ENCODE measurements at places on chromosomes 6 and 20.

GRCh38 chr6:37878150-37878710 is 58.7 kb downstream of the ZFAND3 start:
- no peak for DNase-seq

GRCh38 chr6:42154461-42155209 is 12.2 kb upstream of the C6orf132 start:
- DNase-seq = no peak

DNA sequence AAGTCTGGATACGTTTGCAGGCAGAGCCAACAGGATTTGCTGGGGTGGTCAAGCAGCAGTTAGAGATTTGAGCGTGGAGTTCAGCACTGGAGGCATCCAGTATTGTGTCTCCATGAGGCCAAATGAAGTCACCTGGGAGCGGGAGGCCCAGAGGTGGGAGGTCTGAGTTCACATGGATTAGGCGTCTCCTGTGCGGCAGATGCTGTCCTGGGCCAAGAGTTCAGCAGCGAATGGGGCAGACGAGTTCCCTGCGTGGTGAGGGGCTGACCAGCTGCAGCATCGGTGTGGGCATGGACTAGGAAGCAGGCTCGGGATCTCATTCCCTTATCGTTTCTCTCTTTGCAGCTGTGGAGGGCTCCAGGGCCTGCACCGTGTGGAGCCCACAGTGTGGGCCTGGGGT is 66.2 kb downstream of the BCAS4 start:
- no peak for DNase-seq

GRCh38 chr6:139847457-139847813 is 473.0 kb upstream of the CITED2 start:
- DNase-seq = no peak

- DNase-seq = no peak
These were observed 293.9 kb downstream of the KIF16B start for GRCh38 chr20:16279320-16279719.

DNA sequence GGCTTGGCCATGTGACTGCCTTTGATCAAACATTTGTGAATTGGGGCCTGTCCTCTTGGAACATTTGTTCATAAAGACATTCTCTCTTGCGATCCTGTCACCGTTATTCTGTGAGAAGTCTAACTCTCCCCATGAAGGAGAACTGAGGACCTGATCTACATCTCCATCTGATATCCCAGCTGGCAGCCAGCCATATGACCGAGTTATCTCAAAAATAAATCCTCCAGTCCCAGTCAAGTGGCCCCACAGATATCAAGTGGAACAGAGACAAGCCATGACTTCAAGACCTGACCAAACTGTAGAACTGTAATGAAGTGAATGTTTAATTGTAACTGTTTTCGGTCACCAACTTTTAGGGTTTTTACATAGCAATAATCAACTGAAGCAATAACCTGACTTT is 25.7 kb downstream of the SNX3 start:
- DNase-seq = no peak

DNA sequence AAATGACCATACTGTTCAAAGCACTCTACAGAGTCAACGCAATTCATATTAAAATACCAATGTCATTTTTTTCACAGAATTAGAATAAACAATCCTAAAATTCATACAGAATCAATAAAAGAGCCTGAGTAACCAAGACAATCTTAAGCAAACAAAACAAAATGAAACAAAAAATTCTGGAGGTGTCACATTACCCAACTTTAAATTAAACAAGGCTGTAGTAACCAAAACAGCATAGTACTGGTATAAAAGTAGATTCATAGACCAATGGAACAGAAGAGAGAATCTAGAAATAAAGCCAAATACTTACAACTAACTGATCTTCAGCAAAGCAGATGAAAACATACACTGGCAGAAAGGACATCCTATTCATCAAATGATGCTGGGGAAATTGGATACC is 346.9 kb upstream of the JAG1 start:
- DNase-seq = no peak

- DNase-seq = no peak
These were observed 33.0 kb upstream of the PTCHD4 start for GRCh38 chr6:48144021-48144420.

GRCh38 chr6:133544419-133544818 is 303.3 kb downstream of the EYA4 start:
- DNase-seq = no peak

DNA sequence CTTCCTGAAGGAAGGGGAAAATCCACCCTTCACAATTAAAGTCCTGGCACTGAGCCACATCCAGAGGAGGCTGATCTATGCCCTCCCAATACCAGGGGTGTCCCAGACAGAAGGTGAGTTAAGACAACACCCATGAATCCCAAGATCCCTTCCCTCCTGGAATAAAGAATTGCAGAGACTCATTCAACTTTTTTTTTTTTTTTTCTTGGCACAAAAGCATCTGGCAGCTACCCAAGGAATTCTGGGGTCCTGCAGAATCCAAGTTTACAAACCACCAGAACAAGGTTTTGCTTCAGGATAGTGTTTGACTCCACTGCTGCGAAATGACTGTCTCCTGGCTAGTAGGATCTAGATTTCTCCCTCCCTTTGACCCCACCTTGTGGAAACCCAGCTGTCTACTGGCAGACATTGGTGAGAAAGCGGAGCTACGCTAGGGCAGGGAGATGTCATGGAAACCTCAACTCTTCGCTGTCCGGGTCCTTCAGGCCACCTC is 37.4 kb downstream of the JAG1 start:
- DNase-seq = no peak

DNA sequence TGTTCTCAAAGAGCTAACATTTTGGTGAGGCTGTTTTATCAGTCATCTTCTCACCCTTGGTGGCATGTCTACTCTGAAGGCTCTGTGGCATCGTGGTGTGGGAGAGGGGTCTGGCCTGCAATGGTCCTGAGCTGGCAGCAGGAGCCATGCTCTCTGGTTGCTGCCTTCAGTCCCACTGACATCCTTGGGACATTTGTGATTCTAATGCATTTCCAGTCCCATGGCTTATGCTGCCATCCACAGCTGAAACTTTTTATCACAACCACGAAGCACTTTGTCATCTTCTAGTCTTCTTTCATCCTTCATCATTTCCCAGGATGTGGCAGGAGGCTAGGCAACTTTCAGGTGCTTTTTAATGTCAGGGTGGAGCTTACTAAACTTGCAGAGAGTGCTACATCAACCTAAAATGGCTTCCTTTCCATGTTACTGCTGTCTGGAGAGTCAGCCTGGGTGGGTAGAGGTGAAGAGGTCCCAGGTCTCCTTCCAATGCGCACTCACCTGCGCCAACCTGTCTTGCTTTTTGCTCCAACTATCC is 77.1 kb downstream of the GPR63 start:
- DNase-seq = no peak

- DNase-seq = no peak
These were observed 498 bp upstream of the PRDM1 start for GRCh38 chr6:106085692-106085983.

DNA sequence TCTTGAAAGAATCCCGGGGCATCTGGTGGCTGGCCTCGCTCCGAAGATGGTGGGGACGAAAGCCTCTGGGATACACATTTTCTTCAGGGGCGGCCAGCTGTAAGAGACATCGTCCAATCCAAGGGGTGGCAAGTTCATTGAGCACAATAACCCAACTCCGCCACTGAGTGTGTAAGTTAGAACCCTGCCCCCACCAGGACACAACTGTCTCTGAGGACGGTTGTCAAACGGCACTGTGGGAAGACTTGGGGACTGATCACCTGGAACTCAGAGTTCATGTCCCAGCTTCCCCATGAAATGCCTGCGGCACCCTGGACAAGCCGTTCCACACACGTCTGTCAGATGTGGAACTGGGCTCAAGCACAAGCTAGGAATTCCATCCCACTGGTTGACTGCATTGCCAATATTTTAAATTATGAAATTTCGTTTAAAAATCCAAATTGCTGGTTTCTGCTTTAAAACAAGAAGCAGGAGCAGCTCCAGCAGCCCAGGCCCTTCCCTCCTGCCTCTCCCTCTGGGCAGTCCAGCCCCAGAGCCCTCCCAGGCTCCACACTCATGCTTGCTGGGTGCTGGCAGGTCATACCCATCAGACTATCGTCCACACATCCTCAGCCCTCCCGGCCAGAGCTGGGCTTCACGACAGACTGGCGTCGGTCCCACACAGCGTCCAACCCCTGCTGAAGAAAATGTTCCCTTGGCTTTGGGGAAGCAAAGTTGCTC is 80.9 kb upstream of the AFDN start:
- DNase-seq = no peak

GRCh38 chr6:51463321-51463720 is 624.1 kb downstream of the PKHD1 start:
- no peak for DNase-seq
